ENCODE measurements at places on chromosomes 7 and 10.

DNA sequence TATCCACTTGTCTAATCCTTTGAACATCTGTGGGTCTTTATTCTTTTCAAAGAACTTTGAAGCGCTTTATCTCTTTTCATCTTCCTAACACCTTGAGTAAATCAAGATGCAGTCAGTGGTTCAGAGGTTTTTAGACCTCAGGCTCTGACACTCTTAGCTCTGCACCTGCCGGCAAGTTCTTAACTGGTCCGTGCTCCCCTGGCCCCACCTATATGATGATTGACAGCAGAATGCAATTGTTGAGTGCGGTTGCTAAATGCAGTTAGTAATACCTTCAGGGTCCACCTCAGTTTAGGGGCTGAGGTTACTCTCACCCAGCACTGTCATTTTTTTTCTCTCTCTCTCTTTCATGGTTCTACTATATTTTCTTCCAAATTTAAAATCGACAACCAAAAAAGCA, 854.2 kb upstream of the AUTS2 start:
- no peak for DNase-seq

GRCh38 chr10:71248210-71248609, 35.8 kb downstream of the UNC5B start:
- DNase-seq, result no peak

DNA sequence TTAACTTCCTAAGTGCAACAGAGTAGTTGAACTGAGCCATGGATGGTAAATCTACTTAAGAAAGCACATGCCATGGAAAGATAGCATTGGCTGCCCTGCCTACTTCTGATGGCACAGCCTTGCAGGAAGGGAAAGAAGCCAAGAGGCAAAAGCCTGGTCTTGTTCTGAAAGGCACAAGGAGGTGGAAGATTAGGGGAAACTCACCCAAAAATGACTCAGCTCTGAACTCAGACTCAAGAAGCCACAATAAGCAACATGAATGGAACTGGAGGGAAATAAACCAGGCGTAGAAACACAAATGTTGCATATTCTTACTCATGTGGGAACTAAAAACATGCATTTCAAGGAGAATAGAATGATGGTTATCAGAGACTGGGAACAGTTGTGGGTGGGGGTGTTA, 20.8 kb upstream of the ALOX5 start:
- DNase-seq, result no peak

DNA sequence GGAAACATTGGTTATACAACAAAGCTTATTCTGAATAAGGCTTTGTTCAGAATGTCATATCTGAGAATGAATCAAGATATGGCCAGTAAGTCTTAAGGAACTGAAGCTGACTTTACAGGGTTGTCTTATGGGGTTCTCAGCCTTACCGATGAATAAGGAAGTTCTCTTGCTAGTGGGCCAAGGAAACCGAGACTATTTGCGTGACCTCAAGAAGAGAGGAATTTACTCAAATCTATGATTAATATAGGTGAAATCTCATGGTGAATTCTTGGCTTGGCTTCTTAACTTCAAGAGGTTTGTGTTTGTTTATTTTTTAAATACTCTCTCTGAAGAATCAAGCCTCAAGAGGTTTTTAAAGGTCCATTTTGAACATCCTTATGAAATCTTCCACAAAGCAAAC, 4.7 kb upstream of the MRLN start:
- DNase-seq, result no peak

DNA sequence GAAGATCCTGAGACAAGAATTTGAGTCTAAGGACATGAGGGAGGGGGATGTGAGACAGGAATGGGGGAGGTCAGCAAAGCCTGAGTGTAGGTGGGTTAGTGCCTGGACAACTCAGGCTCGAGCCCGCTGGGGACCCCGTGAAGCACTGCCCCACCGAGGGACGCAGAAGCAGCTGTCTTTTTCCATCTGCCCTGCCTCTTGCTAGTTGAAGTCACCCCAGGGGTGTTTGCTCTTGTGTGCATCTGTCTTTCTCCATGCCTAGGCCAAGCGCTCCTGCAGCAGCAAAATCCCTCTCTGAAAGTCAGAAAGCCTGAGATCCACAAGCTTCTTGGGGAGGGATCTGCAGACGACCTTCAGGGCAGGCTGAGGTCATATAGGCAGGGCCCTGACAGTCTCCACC, 79.0 kb upstream of the CELF2 start:
- DNase-seq, result no peak

DNA sequence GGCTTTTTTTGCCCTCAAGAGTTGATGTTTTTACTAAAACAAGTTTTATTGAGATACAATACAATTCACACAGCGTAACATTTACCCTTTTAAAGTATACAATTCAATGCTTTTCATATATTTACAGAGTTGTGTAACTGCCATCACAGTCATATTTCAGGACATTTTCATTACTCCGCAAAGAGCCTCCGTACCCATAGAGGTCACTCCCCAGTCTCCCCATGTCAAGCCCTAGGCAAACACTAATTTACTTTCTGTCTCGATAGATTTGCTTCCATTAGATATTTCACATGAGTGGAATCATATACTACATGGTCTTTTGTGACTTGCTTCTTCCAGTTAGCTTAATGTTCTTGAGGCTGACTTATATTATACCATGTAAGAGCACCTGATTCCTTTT, 183.8 kb downstream of the PRKCQ start:
- DNase-seq, result no peak

- peak; percentile 40 for DNase-seq
These were observed 6.3 kb upstream of the KCNMA1 start for GRCh38 chr10:77643795-77644468.

DNA sequence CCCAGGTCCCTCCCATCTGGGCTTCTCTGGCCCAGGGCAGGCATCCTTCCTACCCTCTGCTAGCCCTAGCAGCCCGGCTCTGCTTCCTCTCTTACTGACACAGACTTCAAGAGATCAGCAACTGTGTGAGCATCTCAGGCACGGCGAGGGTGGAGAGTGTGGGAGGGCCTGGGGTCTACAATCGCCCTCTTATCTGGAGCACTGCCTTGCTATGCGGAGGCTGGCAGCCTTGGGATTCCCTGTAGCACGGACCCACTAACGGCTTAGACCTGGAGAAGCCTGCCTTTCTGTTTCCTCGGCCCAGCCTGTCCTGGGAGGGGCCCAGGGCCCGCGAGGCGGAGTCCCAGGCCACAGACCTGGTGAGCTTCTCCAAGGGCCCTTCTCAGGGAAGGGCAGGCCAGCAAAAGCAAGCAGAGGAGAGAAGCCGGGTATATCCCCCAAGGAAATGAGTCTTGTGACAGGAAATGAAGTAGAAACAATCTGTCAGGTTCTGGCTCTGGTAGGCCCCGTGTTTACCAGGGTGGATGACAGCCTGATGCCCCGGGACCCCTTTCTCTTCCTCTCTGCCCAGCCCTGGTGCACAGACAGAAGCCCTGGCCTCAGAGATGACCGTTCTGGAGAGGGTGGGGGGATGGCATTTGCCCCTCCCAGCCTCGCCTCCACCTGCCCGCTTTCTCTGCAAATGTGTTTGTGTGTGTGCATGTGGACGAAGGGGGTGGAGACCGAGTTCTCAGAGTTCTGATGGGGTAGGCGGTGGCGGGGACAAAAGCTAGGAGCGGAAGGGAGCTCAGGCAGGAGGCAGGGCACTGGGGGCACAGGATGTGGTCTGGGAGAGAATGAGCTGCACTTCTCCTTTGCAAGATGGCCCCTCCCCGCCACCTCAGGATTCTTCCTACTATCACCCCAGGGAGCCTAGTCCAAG, 2.5 kb downstream of the LRCH4 start:
- DNase-seq, result no peak

GRCh38 chr10:87064651-87065050, 30.0 kb downstream of the GLUD1 start:
- no peak for DNase-seq

GRCh38 chr10:42864575-42864974, 82.0 kb downstream of the BMS1 start:
- no peak for DNase-seq

DNA sequence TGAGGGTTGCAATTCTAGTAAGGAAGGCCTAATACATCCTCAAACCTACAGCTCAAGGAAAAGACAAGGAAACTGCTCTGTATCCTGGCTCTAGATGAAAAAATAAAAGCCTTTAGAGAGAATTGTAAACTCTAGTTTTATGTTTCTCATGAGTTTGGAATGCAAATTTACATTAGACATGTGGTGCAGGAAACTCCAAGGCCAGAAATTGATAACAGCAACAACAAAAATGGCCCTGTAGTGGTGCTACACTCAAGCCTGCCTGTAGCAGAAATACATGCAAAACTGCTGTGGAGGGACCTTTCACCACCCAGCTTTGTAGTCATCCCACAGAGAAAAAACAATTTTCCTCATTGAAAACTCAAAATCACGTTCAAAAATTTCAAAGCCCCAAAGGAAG, 546.7 kb upstream of the LRRN3 start:
- DNase-seq, result no peak

GRCh38 chr7:120108376-120108775, 164.6 kb upstream of the KCND2 start:
- DNase-seq, result no peak

DNA sequence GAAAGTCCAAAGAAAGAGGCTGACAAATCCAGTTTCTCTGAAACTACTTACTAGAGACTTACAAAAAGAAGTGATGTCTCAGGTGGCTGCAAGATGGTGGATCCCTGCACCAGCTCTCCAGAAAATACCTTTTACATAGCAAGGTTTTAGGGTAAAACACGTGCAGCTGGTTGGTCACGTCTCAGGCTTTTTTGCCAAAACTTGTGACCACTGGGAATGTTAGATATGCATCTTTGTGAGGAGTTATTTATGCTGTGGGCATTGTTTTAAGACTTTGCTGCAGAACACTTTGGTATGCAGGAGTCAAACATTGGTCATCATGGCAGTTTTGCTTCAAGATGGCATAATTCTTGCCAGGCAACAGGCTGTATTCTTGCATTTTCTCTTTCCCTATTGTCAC, 1352.8 kb downstream of the REEP3 start:
- DNase-seq, result no peak

- no peak for DNase-seq
These were observed 35.9 kb upstream of the SFTPD start for GRCh38 chr10:79984851-79985250.

GRCh38 chr10:75779276-75779675, 347.9 kb downstream of the LRMDA start:
- no peak for DNase-seq

- DNase-seq, result no peak
These were observed 413.0 kb upstream of the ADARB2 start for GRCh38 chr10:2150288-2150687.

DNA sequence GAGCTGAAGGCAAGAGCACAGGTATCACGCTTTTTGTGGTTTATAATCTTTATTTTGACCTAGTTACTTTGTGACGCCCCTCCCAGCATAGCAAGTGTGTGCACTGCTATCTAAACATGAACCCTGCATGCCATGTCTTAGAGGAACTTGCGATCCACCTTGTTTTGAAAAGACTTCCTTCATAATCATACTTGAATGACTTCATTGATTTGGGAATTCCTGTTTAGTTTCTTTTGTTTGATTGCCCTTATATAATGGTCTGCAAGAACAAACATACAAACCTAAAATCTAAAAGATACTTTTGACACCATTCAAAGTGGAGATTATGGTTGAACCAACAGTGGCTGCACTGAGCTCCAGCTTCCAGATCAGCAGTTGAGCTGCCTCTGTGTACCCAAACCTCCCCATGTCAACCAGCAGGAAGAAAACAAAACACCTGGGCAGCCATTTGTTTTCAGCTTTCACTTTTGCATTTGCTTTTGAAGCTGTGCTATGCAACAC, 132.6 kb downstream of the CELF2 start:
- DNase-seq, result no peak

DNA sequence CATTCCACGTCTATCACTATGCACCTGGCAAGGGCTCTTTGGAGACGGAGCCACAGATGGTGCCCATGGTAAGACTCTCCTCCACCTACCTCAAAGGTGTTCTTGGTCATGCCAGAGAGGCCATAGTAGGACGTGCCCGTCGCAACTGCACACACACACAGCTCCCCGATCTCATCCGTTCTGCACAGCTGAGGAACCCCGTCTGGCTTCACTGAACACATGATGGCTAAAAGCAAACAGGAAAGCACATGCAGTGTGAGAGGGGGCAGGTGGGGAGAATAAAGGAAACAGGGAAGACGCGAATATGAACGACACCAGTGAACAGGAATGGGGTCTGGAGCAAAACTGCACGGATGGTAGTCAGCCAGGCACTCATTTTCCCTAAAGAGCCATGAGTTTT, 230.9 kb downstream of the ZMYND11 start:
- DNase-seq, result no peak

- DNase-seq, result no peak
These were observed 658.2 kb upstream of the MKI67 start for GRCh38 chr10:128784444-128784843.
